ENCODE measurements at places on chromosomes 1 and 21.

GRCh38 chr1:247551721-247552120, 2.8 kb downstream of the GCSAML start:
- peak; percentile 63 for DNase-seq

DNA sequence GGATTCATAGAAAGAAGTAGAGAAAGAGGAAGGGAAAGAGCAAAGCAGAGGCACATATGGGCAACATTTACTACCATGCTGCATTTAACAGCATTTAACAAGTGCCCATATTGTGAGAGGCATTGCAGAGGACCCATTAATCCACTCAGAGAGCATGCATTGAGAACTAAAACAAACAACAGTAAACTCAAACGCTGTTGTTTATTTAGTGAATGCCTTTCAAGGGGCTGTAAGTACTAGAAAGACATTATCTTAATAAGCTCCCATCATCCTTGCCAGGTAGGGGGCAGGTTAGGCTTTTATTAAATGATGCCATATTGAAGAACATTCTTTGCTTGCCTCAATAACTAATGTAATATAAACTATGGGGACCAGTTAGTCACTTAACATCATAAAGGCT, 254.3 kb upstream of the DAB1 start:
- DNase-seq, result no peak

DNA sequence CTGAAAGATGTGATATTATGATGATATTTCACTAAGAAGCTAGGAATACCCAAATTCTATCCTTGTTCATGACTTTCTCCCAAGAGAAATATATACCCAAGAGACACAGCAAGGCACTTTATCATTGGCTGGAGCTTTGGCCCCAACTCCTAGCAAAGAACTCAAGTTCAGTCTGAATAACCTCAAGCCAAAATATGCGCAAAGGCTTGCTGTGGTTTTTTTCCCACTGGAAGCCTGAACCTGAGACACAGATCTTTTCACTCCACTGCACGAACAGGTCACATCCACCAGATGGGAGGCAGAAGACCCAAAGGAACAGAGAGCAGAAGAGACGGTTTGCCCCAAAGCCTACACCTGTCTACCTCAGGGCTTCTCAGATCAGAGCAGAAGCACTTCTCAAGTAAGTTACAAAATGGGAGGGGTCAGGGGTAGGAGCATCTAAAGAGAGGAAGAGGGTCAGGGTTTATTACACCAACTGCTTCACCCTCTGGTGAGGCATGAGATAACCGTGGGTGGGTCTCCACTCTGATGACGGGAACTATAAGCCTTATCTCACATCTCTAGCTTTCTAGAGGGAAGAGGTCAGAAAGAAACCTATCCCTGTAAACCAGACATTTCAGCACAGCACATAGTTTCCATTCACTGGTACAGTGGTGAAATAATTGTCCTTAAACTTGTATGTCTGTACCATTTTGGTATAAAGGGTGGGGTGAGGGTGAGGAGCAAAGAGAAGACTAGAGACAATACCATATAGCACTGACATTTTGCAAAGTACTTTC, 17.1 kb upstream of the CDC42BPA start:
- no peak for DNase-seq

- peak; percentile 35 for DNase-seq
Measured at GRCh38 chr1:206117151-206117948, at the start of gene AVPR1B. AVPR1B (minus strand) TSS chr1:206117388; CDS start chr1:206116890, 498 bp downstream.

GRCh38 chr1:110874324-110875215, 1.6 kb downstream of the CD53 start:
- DNase-seq, result no peak

DNA sequence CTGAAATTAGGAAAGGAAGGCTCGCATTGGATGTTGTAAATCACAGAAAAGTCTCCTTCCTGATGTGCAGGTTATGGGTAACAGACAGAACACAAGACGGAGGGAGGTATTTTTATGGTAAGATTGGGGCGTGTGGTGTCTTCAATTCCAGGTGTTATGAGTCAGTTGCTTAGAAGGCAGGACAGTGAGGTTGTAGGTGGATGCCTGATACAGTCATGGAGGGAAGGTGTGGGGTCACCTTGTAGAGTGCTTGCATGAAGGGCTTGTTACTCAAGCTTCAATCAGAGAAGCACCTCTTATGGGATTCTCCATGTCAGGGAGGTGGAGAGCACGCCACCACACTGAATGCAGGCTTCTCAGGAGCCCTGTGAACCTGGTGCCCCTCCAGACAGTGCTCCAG, 63.1 kb downstream of the C1orf21 start:
- no peak for DNase-seq

- DNase-seq, result peak; percentile 16
Measured at GRCh38 chr21:41545500-41546359, 37.8 kb upstream of the TMPRSS2 start.

- peak; percentile 29 for DNase-seq
Measured at GRCh38 chr1:240295811-240296210, 204.1 kb downstream of the FMN2 start.

DNA sequence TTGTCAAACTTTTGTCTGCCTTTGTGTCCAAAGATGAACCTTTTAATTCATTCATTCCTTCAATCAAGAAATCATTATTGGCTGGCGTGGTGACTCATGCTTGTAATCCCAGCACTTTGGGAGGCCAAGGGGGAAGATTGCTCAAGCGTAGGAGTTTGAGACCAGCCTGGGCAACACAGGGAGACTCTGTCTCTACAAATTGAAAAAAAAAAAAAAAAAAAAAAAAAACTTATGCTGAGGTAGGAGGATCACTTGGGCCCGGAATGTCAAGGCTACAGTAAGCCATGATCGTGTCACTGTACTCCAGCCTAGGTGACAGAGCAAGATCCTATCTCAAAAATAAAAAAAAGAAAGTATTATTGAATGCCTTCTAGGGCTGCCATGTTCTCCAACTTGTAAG, 51.3 kb upstream of the CXADR start:
- peak; percentile 61 for DNase-seq

- no peak for DNase-seq
Measured at GRCh38 chr1:222329493-222330045, 218.3 kb downstream of the HHIPL2 start.

GRCh38 chr1:186304982-186305949, 69.8 kb downstream of the TPR start:
- DNase-seq, result peak; percentile 45

DNA sequence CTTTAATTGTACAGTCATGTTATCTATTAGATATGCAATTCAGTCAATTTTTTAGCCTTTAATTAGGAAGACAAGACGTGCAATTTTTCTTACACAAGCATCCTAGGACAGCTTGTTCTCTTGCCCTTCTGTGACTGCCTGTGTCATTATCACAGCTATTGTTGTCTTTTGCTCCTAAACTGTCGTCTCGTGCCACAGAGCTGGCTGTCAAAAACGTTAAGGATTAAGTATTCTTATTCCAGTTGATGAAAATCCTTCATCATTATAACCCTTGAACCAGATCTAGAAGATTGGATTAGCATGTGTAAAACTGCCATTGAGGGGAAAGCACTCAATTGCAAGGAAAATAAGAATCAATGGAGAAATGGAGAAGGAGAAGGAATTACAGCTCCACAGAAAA, 43.8 kb upstream of the AIM2 start:
- no peak for DNase-seq

DNA sequence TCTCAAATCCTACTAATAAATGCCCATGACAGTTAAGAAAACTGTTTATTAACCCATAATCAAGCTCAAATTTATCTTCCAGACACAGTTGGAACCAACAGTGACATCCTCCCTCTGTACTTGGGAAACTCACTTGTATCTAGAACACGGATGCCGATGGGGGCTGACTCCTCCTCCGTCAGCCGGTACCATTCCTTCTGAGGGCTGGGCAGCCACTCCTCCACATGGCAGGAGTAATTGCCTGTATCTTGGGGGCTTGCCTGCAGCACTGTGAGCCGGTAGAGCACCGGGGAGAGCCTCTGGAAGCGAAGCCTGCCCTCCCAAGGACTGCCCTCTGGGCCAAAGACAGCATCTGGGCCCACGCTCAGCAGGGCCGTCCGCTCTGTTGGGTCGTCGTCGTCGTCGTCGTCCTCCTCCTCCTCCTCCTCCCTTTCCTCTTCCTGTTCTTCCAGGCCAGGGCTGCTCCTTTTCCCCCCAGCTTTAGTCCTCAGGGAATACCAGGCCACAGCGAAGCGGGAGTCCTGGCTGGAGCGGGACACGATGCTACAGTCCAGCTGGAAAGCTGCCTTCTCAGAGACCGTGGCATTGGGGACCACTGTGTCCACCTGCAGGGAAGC, 8.5 kb upstream of the CD58 start:
- no peak for DNase-seq

- DNase-seq, result no peak
Measured at GRCh38 chr1:175195798-175196197, 3.2 kb upstream of the KIAA0040 start.

GRCh38 chr1:22749919-22750684, 39.5 kb downstream of the EPHB2 start:
- peak; percentile 96 for DNase-seq

GRCh38 chr1:229879746-229880145, 187.3 kb upstream of the GALNT2 start:
- peak; percentile 56 for DNase-seq

GRCh38 chr1:37748565-37748964, 16.4 kb downstream of the EPHA10 start:
- no peak for DNase-seq

GRCh38 chr1:173420330-173420806, 56.8 kb upstream of the PRDX6 start:
- DNase-seq, result peak; percentile 83

DNA sequence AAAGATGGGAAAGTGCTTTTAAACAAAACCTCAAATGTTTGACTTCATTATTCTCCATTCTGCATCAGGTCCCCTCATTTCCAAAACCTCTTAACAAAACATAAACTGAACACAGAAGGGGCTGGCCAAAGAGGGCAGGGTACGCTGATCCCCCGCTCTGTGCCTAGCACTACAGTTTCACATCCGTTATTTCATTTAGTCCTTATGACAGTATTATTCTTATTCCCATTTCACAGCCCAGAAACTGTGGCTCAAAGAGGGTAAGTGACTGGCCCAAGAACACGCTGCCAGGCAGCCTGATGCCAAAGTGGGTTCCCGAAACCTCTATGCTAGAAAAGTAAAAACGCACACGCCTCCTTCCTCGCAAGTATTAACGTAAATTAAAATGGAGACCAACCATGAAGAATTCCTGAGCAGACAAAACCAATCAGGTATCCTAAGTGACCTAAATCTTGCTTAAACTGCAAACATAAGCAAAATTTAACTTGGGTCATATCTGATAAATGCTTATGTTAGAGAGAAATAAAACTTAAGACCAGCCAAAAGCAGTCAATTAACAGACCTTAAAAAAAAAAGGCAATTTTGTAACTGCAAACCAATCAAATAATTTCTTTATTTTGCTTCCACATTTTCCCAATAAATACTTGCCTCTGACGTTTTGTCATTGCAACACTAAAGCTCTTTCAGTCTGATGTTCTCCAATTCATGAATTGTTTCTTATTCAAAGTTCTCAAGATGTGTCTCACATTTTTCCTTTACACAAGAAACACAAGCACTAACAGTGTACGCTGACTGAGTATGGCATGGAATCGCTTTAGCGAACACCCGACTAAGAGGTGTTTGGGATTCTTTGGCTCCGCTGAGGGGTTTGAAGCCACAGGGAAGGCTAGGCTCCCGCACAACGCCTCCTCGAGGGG, 653 bp downstream of the CASP9 start:
- no peak for DNase-seq

GRCh38 chr1:207333009-207333600, 11.6 kb downstream of the CD55 start:
- no peak for DNase-seq

DNA sequence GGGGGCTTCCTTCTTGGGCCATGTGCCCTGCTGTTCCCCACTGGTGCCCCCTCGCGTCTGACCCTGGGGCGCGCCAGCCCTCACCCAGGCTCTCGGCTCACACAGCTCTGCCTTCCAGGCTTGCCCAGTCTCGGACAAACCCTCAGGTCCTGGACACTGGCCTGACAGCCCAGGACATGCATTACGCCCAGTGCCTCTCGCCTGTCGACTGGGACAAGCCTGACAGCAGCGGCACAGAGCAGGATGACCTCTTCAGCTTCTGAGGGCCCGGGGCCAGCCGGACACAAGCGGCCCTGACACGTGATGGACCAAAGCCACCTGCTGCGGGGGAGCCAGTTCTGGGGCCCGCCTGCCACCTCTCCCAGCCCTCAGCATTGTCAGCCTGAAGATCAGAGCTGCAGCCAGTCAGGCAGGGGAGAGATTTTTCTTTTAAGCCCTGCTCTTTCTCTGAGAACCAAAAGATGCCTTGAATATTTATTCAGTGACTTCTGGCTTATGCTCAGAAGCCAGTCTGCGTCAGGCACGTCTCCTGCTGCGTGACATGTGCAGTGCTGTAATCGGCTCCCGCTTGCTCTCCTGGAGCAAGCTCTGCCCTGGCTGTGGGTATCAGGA, 23.4 kb downstream of the LDLRAP1 start:
- no peak for DNase-seq

GRCh38 chr1:15204931-15205330, 42.1 kb upstream of the FHAD1 start:
- DNase-seq, result no peak

- peak; percentile 2 for DNase-seq
Measured at GRCh38 chr21:15560383-15561056, 169.3 kb upstream of the USP25 start.

DNA sequence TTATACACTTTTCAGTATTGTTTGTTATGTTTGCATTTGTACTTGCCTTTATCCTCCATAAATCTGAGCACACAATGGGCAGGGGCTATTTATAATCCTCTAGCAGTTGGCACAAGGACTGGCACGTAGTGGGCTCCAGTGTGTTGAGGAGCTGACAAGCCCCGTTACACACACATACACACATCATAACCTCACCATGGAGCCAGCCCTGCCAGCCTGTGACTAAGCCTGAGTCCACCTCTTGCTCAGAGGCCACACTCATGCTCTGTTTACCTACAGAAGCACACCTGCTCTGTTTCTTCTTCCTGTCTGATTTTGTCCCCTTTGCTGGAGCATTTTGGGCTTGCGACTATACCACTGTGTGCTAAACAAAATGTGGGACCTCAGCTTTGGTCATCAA, 64.5 kb upstream of the SPATA6 start:
- no peak for DNase-seq

- DNase-seq, result peak; percentile 24
Measured at GRCh38 chr1:100703716-100704115, 15.8 kb upstream of the VCAM1 start.

DNA sequence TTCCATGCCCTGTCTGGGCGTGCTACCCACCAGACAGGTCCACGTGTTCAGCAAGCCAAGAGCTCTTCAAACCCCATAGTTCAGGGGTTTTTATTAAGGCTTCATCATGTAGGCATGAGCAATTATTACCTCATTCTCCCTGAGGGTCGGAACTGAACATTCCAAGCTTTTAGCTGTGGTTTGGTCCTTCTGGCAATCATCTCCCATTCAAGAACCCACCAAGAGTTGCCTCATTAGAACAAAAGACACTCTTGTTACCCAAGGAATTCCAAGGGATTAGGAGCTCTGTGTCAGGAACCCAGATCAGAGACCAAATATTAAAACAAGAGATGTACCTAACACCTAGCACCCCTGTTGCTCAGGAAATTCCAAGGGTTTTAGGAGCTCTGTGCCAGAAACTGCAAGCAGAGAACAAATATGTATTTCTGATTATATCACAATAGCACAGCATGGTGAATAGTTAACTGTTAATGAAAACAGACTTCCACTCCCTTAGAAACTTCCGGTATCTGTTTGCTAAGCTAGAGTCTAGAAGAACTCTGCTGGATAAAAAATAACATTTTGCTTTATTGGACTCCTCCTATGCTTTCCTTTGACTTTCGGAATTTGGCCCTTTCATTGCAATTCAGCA, 201.2 kb upstream of the L1TD1 start:
- peak; percentile 86 for DNase-seq

Data from M059J (cell line).